MV-4-11 (cell line): ENCODE measurements at places on chromosomes 2 and 18.

- no peak for DNase-seq
Measured at GRCh38 chr2:214005337-214005736, 405.5 kb upstream of the VWC2L start.

DNA sequence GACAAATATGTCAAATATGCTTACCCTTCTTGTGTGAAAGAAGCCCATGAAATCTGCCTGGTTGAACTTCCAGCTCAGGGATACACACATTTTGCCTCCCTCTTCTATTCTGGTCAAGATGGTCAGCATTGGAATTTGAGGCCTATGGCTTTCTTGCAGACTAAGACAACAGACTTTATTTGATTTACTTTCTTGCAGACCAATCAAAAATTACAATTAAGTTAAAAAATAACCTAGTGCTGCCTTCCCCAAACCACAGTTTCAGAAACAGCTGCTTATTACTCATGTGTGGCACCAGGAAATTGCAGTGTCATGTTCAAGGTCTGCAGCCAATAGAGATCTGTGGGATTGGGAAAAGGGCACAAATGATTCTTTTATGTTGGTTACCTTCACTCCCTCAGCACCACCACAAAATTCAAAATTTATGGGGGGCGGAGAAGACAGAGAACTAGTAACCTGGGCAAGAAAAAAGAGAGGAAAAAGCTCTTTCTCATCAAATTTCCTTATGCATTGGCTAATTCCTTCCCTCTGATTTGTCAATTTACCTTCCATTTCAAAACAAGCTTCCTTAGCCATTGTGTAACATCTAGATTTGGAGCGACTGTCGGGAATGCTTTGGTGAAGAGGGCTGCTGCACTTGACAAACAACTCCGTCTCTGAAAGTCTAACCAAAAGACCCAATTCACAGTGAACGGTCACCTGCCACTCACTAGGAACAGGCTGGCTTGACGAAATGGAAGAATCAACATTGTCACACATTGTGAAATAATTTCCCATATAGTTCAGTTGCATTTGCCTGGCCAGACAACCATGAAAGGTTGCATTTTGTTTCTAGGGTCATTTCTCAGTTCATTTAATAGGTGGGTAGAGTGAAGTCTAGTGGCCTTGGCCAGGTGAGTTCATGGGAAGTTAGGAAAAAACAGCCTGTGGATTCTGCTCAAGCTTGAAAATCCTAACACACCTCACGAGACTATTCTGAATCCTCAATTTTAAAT, 100.4 kb upstream of the FZD5 start:
- DNase-seq, result peak; percentile 61

GRCh38 chr2:127591221-127591923, 54.6 kb upstream of the GPR17 start:
- DNase-seq, result peak; percentile 22

DNA sequence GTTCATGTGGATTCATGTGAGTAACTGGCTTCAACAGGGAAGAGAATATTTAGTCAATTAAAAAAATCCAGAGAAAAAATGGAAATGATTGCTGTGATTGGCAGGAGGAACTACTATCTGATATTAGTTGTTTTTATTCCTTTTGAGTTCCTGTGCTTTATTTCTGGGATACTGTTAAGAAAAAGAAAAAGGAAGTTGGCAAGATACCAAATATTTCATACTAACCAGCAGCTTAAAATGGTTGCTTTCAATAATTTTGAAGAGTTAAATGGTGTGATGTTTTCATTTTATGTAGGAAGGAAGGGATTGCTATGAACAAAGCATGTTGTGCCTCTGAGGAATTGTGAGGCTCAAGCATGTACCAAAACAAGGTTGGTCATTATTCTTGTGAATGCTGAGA, 8.1 kb upstream of the MTX2 start:
- DNase-seq, result peak; percentile 12

GRCh38 chr18:1392046-1392445, 487.4 kb downstream of the ADCYAP1 start:
- no peak for DNase-seq

DNA sequence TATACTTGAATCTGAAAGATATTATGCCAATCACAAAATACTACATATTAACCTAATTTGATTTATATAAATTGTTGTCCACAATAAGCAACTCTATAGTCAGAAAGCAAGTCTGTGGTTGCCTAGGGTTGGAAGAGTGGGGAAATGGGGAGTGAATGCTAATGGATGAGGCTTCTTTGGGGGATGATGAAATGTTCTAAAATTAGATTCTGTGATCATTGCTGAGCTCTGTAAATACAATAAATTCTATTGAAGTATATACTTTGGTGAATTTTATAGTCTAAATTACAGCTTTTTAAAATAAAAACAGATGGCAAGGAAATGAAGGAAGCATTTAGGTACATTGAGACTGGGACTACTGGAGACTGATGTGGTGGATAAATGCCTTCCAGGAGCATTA, 275.5 kb downstream of the MBD2 start:
- no peak for DNase-seq

- DNase-seq, result no peak
Measured at GRCh38 chr2:138779406-138779780, 797 bp downstream of the NXPH2 start.

- DNase-seq, result no peak
Measured at GRCh38 chr2:47618272-47618552, 164.7 kb upstream of the MSH6 start.

DNA sequence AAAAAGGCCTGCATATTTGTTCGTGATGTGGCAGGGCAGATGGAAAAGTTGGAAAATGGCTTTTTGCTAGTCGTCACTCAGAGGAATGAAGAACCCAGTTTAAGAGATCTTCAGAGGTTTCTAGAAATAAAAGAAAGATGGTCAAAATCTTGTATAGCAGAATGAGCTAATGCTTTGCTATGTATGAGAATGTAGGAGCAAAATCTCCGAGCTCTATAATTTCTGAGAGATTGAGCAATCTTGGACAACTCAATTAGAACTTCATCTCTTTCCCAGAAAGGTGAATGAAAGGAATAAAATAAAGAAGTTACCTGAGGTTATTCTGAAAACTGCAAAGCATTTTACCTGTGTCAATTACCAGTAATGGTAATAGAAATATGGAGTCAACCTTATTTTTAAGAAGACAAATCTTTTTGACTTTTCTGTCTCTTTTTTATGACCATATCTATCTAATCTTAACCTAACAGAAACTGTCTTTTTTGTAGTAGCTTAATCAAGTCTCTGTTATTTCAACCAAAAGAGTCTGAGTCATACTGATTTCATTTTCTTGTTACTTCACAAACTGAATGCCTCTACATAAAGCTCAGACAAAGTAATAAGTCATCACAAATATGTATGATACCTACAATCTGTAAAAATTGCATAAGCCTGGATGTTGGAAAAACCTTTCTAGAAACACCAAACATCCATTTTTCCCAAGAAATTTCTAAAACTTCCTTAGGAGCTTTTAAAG, 32.5 kb downstream of the CCDC68 start:
- no peak for DNase-seq

GRCh38 chr2:48755473-48755872, at the start of gene LHCGR:
Gene LHCGR, minus strand, starts transcription at chr2:48755724. Its CDS starts 53 bp downstream, at chr2:48755671.
- DNase-seq, result no peak

DNA sequence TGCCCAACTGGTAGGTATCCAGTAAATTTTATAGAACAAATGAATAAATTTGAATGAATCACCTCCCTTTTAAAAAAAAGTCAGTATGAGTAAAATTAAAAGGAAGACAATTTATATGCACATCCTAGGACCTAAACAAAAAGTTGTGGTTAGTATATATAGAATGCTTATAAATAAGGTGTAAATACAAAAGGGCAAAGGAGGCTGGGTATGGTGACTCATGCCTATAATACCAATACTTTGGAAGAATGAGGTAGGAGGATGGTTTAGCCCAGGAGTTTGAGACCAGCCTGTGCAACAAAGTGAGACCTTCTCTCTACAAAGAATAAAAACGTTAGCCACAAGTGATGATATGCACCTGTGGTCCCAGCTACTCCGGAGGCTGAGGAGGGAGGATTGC, 12.8 kb downstream of the C2orf69 start:
- no peak for DNase-seq

GRCh38 chr2:208654056-208654455, 247.5 kb downstream of the PTH2R start:
- DNase-seq, result peak; percentile 54
